ENCODE measurements at places on chromosomes 3 and 15. TPM values are rescaled to one million over a fixed set of nuclear protein-coding genes. Genes with fewer than 3 reads are reported as not detected.

DNA sequence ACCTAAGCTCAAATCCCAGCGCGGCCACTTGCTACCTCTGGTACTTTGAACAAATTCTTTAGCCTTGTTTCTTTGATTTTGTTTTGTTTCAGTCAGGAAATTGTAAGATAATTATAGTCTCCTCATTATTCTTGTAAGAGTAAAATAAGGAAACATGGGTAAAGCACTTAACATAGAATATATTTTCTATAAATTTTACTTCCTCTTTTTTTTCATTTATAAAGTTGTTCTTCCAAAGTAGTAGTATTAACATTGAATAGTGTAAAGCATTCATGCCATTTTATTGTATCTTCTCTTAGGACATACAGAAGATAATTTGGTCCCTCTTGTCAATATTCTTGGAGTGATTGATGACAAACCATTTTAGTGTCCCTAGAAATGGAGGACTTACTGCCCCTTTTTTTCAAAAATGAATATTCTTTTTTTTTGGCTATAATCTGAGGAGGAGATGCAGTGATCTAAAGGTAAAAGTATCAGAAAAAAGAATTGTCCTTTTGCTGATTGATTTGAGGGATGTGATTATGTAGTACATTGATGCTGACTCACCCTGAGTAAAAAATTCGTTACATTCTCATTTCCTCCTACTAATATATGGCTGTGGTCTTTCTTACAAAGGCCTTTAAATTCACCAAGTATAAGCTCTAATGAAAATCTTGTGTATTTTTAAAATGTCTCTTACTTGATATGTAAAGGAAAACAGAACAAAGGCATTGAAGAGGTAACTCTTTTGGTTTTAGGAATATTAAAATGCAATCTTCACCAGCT lies 51.0 kb downstream of the ALCAM start:
- DNase-seq, result no peak

MYH15 gene
- 0.31 TPM for total RNA-seq

MED12L gene
- 6.1 TPM for total RNA-seq

- no peak for DNase-seq
Measured at GRCh38 chr3:141411251-141411771, 43.0 kb downstream of the ZBTB38 start.

DNA sequence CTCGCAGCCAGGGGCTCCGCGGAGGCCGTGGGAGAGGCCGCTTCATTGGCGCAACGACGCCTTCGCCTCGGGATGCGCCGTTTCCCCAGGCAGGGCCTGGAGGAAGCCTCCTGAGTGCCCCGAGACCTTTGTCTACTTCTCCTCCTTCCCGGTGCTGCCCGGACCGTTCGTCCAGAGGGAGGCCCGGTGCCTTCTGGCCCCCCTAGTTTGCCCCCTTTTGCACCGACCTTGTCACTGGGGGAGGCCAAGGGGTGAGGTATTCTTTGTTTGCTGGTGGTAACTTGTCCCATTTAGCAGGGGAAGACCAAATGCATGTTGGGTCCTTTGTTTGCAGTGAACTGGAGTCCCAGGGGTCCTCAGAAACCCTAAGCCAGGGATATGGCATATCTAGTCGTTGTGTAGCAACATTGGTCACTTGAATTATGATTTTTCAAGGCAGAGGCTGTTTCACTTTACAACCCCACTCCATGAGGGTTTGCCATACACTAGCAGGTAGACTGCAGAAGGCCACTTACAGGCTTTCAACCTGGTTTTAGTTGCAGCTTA lies 615 bp downstream of the DHX30 start:
- no peak for DNase-seq

PDCD7 gene
- 19.7 TPM for total RNA-seq

FSD2 gene
- total RNA-seq, result 0.16 TPM

MGLL gene
- total RNA-seq, result 40.9 TPM

- DNase-seq, result no peak
Measured at GRCh38 chr3:120114981-120115380, 20.7 kb upstream of the GSK3B start.

CIDEC gene
- total RNA-seq, result not detected

FBXO45 gene
- 50.5 TPM for total RNA-seq

GRCh38 chr3:71579935-71580406 lies 3.6 kb downstream of the FOXP1 start:
- no peak for DNase-seq

GRCh38 chr3:8488877-8489276 lies 12.7 kb upstream of the LMCD1 start:
- no peak for DNase-seq

DNA sequence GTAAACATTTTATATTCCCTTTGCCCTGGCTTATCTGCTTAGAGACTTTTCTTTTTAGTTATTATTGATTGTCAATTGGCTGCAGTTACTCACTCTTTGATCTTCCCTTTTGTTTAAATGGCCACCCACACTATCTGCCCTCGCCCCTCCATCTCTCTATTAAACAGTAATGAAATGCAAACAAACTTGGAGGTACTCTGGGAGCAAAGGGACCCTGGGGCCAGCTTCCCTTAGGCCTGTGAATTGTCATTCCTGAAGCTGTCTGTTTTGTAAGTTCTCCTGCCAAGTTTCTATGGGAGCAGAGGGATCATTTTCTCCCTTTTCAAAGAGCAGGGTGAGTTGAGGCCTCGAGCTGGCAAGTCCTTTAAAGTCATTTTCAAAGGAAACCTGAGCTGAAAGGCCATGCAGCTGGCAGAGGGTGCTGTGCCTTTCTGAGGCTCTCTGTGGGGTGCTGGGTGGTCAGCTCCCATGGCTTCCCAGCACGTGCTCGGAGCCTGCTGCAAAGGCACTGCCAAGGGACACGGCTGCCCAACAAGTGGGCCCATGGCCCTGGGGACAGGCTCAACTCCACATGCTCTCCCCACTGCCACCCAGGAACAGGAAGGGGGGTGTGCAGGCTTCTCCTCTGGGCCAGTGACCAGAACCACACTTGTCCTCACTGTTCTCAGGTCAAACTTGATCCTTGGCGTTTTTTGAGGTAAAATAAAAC lies 17.4 kb upstream of the RTP2 start:
- DNase-seq, result peak; percentile 15

ANKRD34C gene
- total RNA-seq, result not detected

- no peak for DNase-seq
Measured at GRCh38 chr3:125212509-125213363, at the start of gene SLC12A8. SLC12A8 (minus strand) TSS chr3:125212748; CDS start chr3:125211349, 1,399 bp downstream.

DNA sequence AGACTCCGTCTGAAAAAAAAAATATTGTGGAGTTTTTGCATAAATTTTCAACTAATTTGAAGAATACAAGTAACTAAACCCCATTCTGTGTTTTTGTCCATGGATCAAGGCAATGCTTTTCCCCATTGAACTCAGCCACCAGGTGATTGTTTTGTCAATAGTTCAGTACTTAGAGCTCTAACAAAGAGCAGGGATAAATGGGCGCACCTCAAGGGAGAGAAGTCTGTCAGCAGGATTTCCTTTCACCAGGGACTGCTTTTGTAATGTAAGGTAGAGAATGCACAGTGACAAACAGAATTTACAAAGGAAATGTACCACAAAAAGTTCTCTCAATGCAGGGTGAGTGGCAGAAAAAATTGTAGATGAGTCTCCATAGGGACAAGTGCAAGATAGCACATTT lies 10.8 kb upstream of the ATP13A5 start:
- DNase-seq, result no peak

GRCh38 chr15:41730543-41730942 lies 43.7 kb upstream of the MAPKBP1 start:
- DNase-seq, result no peak

MCTP2 gene
- total RNA-seq, result 0.62 TPM

DNA sequence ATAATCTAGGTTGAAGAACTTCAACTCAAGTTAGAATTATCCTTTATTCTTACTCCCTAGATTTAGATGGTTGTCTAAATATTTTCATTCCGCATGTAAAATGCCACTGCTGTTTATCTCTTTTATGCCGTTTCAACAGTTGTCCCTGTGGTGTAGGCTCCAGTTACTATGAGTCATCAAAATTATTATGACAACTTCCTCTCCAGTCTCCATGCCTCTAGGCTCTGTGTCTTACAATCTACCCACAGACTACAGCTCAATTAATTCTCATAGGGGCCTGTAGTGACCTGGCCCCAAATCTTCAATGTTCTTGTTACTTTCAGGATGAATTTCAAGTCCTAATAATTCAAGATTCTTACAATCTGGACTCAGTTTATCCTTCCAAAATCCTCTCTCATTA lies 105.8 kb upstream of the UNC13C start:
- no peak for DNase-seq

CHRM5 gene
- total RNA-seq, result 0.47 TPM

NPTN gene
- 86.1 TPM for total RNA-seq

DNA sequence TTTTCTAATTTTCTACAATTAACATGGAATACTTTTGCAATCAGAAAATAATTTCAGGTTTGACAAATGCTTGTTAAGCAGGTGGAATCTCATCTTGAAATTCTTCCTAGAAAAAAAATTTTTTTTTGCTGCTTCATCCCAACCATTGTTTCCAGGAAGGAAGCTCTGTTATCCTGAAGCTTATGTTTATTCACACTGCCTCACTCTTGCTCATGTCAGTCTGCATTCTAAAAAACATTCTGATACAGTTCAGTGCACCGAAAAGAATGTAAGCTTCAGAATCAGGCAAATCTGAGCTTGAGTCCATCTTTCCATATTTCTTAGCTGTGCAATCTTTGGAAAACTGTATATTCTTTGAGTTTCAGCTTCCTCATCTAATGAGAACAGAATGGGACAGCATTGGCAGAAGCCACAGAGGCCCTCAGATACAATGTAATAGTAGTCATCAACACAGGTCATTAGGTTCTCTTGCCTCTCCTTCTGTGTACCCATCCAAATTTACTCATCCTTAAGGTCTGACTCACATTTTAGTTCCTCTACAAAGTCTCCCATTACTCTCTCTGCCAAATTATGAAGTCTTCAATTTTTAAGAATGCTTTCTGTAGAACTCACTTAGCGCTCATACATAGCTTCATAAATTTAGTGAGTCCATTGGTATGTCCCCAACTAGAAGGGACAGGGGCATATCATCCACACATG lies 881.8 kb upstream of the NR2F2 start:
- DNase-seq, result no peak

DNA sequence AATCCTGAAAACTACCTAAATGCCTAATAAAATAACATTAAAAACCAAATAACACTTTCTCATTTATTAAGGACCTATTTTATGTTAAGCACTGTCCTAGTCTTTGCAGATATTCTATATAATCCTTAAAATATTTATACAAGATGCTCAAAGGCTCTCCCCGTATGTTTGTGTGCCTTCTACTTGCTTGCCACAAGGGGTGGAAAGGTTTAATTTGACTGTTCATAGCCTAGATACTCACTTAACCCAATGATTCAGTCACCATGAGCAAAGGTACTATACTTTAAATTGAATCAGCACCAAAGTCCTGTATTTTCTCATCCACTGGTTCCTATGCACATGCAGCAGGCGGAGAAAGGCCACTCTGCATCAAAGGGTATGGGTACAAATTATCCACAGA lies 32.0 kb downstream of the LSAMP start:
- no peak for DNase-seq

- DNase-seq, result peak; percentile 65
Measured at GRCh38 chr3:48694610-48695392, 9.1 kb upstream of the NCKIPSD start.

- no peak for DNase-seq
Measured at GRCh38 chr15:83733206-83733605, 79.3 kb downstream of the ADAMTSL3 start.

DNA sequence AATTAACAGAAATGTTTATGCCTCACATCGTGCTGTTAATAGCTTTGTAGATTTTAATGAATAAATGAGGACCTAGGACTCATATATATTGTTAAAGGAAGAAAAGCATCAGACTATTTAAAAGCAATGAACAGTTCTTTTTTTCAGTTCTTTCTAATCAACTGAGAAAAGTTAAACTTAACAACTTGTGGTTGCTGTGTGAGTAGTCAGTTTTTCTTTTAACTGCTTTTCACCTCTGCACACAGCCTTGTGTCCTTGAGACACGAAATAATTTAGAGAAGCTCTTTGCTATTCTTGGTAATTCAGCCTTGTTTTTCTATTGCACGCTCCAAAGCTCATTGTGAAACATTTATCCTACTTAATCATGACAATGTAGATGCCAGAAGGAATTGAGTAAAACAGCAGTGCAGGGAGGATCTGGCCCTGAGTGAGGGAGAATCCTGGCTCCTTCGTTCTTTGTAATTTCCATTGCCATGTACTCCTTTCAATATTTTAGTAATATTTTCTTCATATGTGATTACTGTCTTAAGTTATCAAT lies 499.0 kb downstream of the PYDC2 start:
- DNase-seq, result no peak

GRCh38 chr15:85622221-85622831 lies 172.4 kb downstream of the KLHL25 start:
- no peak for DNase-seq

GRCh38 chr3:101414121-101414520 lies 93.7 kb upstream of the IMPG2 start:
- no peak for DNase-seq

- no peak for DNase-seq
Measured at GRCh38 chr3:194446754-194447153, 40.0 kb downstream of the ATP13A3 start.

SCN5A gene
- total RNA-seq, result 0.16 TPM

All from occipital lobe (tissue), 3 donors.